PC-3 (cell line): ENCODE measurements at places on chromosomes 6 and 20. TPM values are rescaled to one million over a fixed set of nuclear protein-coding genes. Genes with fewer than 3 reads are reported as not detected.
A peak's percentile ranks its signal among the peaks of the same experiment; 100 is the strongest.

The CTCFL gene
- not detected in 2 replicates for total RNA-seq

The NNAT gene
- total RNA-seq, result not detected in 2 replicates

The PAK5 gene
- total RNA-seq, result not detected in 2 replicates

The NKAIN4 gene
- total RNA-seq, result not detected in 2 replicates

The FOXS1 gene
- total RNA-seq, result not detected in 2 replicates

The LPIN3 gene
- 24.1 and 27.9 TPM in 2 replicates for total RNA-seq

The MAD2L1BP gene
- 25.1 and 40.9 TPM in 2 replicates for total RNA-seq

The PRPH2 gene
- not detected in 2 replicates for total RNA-seq

The SSTR4 gene
- total RNA-seq, result not detected in 2 replicates

DNA sequence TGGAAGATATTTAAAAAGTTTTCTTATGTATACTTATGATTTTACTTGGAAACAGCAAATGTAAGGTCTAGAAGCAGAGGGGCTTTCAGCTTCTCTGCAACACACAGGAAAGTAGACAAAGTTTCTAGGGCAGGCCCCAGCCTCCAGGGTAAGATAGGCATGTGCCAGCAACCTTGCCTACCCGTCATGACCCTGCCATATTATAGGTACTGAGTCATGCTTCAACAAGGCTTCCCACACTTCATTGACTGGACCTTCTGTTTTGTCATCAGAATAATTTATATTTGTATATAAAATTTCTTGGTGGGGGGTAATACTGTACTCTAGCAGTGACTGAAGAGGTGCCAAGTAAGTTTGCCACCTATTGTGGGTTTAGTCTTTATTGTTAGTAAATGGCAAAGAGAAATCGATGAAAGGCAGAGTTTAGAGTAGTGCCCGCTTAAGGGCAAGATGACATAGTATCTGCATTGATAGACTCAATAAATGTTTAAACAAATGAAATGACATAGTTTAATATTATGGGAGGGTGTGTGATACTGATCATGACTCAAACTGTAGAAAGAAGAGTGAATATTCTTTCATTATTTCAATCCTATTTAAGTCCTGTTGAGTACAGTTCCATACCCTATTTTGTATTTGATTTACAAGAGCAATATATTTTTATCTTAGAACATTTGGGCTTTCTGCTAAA, 95.6 kb downstream of the JARID2 start:
- peak; percentile 53 for DNase-seq
- no peak overlapping the region for H3K4me3 ChIP-seq
- peak overlapping the region; percentile 33 for H3K27ac ChIP-seq
- H3K36me3 ChIP-seq, result no peaks in the 10 kb centered on the region
- H3K4me1 ChIP-seq, result peaks cover 16% of the 10 kb centered on the region

- peaks cover 21% of the 10 kb centered on the region for H3K4me1 ChIP-seq
- peak overlapping the region; percentile 72 for H3K4me3 ChIP-seq
- H3K27ac ChIP-seq, result no peak overlapping the region
Observed at GRCh38 chr20:2752567-2753460, 47.6 kb downstream of the CPXM1 start.

GRCh38 chr6:141946502-141946901, 186.2 kb upstream of the GJE1 start:
- H3K4me3 ChIP-seq, result no peak overlapping the region
- H3K27me3 ChIP-seq, result no peaks in the 10 kb centered on the region
- H3K36me3 ChIP-seq, result no peaks in the 10 kb centered on the region
- no peak overlapping the region for H3K27ac ChIP-seq

GRCh38 chr6:166767230-166767629, 140.2 kb upstream of the RPS6KA2 start:
- no peaks in the 10 kb centered on the region for H3K36me3 ChIP-seq
- no peak for DNase-seq
- no peak overlapping the region for H3K27ac ChIP-seq
- no peak overlapping the region for H3K4me3 ChIP-seq

DNA sequence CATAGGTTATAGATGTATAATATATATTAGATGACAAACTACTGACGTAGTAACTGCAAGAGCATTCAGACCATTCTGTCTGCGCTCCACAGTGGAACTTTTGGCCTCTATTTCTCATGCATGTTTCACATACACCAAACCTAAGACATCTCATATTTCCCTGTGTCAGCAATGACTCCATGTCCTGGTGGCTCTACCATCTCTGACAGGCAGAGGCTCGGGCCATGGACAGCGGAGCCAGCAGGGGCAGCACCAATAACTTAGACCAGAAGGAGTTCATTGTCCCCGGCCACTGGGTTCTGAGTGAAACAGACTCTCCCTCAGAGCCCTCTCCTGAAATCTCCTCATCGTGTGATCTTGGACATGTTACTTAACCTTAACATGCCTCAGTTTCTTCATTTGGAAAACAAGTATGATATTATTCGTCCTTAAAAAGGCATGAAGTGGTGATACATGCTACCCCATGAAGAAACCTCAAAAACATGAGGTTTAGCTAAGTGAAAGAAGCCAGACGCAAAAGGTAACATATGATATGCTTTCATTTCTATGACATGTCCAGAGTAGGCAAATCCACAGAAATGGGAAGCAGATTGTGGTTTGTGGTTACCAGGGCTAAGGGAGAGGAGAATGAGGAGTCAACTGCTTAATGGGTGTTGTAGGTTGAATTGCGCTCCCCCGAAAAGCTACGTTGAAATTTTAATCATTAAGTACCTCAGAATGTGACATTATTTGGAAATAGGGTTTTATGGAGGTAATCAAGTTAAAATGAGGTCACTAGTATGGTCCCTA, 564.0 kb upstream of the JARID2 start:
- peaks cover 9% of the 10 kb centered on the region for H3K4me1 ChIP-seq
- no peaks in the 10 kb centered on the region for H3K27me3 ChIP-seq
- no peaks in the 10 kb centered on the region for H3K36me3 ChIP-seq
- no peak for DNase-seq
- H3K27ac ChIP-seq, result no peak overlapping the region
- no peak overlapping the region for H3K4me3 ChIP-seq

DNA sequence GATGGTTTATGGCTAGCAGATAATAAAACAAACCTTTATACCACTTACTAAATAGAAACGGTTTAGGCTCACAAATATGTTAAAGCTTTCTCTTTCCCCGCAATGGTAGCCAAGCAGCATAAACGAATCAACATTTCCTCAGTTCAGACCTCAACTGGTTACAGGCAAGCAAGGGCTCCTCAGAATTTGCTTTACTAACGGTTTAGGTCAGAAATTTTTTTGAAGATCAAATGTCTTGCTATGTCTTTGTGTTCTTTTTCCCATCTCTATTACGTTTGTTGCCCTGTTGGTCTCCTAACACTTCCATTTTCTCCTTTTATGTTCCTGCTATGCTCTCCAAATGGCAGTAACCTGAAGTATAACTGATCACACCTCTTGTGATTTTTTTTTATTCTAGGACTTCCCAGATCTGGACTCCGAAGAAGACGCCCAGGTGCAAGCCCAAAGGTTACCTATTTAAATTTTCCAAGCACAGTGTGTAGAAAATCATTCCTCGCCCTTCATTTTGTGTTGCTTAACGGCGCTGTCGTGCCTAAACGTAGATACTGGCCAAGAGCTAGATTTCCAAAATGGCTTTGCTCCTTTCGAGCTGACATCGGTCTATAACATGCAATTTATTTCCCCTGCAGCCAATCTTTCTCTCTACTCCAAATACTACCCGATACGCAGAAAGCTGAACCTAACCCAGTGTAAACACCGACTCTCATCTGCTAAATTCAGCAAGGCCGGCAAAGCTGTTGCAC, 717 bp upstream of the ASF1A start:
- peak; percentile 57 for DNase-seq
- peaks cover 4% of the 10 kb centered on the region; the same call in 1 of the 2 replicates for H3K36me3 ChIP-seq
- H3K4me3 ChIP-seq, result peak overlapping the region; percentile 99
- peaks cover 29% of the 10 kb centered on the region for H3K4me1 ChIP-seq
- no peaks in the 10 kb centered on the region for H3K27me3 ChIP-seq

GRCh38 chr6:46539866-46540265, 48.6 kb upstream of the RCAN2 start:
- DNase-seq, result no peak
- peaks cover 37% of the 10 kb centered on the region for H3K27me3 ChIP-seq
- H3K4me3 ChIP-seq, result no peak overlapping the region
- H3K36me3 ChIP-seq, result no peaks in the 10 kb centered on the region
- no peaks in the 10 kb centered on the region for H3K4me1 ChIP-seq

GRCh38 chr6:60991427-60992028, 1294.5 kb downstream of the KHDRBS2 start:
- DNase-seq, result no peak
- H3K27ac ChIP-seq, result no peak overlapping the region
- no peaks in the 10 kb centered on the region for H3K4me1 ChIP-seq
- H3K4me3 ChIP-seq, result no peak overlapping the region
- H3K27me3 ChIP-seq, result no peaks in the 10 kb centered on the region

DNA sequence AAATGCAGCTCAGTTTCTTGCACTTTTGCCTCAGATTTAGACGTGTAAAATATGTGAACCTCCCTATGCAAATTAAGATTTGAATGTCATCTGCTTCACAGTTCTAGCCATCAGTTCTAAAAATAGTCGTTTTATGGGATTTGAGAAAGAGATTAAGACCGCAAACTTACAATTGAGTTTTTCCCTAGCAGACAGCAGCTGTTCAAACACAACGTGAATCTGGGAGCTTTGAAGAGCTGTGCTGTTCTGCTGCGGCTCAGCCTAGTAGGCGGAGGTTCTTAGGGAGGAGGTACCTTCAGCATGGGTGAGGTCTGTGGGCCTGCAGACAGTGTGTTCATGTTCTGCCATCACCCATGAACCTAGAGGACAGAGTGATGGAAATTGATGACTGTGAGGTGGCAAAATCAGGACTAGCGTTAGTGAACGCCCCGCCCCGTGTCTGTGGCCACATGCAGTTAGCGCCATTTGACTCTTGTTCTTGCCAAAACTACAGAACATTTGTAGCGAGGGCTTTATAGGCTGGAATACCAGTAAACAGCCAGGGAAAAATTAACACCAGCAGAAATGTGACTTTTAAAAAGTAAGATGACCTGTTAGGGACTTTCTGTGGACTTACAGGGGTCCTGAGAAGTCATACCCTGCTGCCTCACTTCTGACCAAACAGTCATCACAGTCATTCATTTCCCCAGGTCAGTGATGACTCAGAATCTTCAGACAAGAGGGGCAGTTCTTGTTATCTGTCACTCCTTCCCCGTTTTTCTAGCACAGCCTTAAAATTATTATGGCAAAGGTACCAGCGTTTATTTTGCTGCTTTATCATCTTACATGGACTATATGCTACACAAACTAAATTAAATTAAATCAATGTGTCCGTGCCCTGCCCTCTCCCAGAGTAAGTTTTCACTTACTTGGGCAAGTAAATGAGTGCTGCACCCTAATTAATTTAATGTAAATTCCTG, 84.3 kb upstream of the TMEM181 start:
- peak overlapping the region; percentile 99 for H3K27ac ChIP-seq
- H3K36me3 ChIP-seq, result 0 out of 2 replicates have a peak, but pooled peaks cover 4% of the 10 kb centered on the region
- H3K4me3 ChIP-seq, result peak overlapping the region; percentile 51
- peak; percentile 67 for DNase-seq
- H3K4me1 ChIP-seq, result peaks cover 31% of the 10 kb centered on the region

DNA sequence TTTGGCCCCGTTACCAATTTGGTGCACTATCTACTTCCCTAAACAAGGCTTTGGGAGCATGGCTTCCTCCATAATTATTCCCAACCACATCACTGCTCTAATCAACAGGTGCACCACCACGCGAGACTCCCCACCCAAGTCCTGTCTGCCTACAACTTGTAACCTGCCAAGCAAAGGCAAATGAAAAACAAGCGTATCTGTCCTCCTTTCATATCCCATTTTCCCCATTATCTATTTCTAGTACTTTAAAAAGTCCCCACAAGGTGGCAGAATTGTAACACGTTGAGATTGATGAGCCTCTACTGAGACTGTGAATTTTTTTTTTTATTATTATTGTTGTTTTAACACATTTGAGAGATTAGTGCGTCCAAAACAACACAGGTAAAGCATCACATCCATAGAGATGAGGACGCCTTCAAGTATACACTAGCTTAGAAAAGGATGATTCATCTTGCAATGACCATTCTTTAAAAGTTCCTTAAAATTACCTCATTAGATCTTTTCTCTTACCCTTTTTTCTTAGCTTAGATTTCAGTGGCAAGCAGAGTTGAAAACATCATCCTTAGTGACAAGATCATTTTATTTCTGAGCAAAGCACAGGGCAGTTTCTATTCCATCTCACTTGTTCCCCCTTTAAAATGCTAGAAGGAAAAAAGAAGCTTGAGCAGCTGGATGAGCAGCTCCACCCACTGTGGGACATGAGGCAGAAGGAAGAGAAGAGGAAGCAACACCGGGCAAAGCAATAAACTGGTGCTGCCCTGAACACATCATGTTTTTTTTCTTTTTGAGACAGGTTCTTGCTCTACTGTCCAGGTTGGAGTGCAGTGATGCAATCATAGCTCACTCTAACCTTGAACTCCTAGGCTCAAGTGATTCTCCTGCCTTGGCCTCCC, 210.8 kb downstream of the ARHGAP18 start:
- peak; percentile 81 for DNase-seq
- H3K4me3 ChIP-seq, result peak overlapping the region; percentile 49; the same call in 1 of the 2 replicates
- no peaks in the 10 kb centered on the region for H3K27me3 ChIP-seq

DNA sequence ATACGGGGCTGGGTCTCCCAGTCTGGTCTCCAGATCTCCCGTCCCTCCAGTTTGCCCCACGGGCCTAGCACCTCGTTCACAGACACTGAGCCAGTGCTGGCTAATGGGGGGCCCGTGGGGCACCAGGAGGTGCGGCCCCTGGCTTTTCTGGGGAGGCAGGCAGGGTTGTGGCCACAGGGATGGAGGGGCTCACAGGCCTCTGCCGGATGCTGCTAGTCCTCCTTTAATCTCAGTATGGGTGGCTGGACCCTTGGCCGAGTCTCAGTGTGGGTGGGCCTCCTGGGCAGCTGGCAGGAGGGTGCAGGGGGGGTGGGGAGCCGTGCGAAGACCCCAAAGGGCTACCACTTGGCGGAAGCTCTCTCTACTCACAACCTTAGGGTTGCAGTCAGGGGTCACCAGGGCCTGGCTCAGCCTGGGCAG, 1.6 kb upstream of the SOX18 start:
- no peak for DNase-seq
- no peaks in the 10 kb centered on the region for H3K27me3 ChIP-seq
- no peak overlapping the region for H3K27ac ChIP-seq
- no peak overlapping the region for H3K4me3 ChIP-seq
- 0 out of 2 replicates have a peak, but pooled peaks cover 3% of the 10 kb centered on the region for H3K4me1 ChIP-seq
